ENCODE measurements at places on chromosomes 6 and 20. TPM values are rescaled to one million over a fixed set of nuclear protein-coding genes. Genes with fewer than 3 reads are reported as not detected.
A peak's percentile ranks its signal among the peaks of the same experiment; 100 is the strongest.

The TXLNB gene
- polyA plus RNA-seq, result 1.6 TPM

The FAXC gene
- 4.3 TPM for polyA plus RNA-seq

The RGS17 gene
- 2.4 TPM for polyA plus RNA-seq

The BEND3 gene
- 9.9 TPM for polyA plus RNA-seq

The DNAH8 gene
- 0.79 TPM for polyA plus RNA-seq

The BPIFA2 gene
- not detected for polyA plus RNA-seq

The EYS gene
- 0.50 TPM for polyA plus RNA-seq

DNA sequence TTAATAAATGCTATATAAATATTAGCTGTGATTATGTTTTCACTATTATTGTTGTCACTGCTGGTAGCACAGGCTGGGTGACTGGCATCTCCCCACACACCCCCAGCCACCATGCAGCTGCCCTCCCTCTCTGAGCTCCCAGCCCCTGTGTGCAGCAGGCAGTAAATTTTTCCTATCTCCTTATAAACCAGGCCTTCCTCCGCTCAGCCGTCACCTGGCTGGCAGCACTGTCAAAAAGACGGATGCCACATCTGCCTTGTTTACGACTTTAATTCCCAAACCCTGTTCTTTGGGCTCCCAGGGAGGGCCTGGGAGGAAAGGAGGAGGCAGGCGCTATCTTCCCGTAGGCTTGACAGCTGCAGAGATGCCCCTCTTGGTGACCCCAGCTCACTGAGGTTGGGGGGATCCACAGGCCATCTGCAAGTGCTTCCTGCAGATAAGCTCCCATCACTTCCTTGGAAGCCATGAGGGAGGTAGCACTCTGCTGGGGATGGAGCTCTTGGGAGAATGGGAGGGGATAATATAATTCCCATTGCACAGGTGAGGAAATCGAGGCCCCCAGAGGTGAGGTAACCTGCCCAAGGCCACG is 94.5 kb downstream of the GRM4 start:
- no peak for DNase-seq

DNA sequence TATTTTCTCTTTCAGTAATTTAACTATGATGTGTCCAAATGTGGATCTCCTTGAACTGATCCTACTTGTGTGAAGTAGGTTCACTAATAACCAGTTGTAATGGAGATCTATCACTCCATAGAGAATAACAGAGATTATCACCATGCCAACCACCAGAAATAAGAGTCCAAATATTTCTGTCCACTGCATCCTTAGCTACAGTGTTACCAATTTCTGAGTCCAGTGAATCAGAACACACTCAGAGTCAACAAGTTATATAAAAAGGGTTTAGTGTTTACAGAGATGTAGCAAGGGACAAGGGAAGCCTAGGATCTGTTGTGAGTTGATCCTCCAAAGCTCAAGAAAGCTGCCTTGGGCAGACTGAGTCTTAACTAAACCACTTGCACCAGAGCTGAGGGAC is 882.8 kb downstream of the TBC1D32 start:
- no peak for DNase-seq

DNA sequence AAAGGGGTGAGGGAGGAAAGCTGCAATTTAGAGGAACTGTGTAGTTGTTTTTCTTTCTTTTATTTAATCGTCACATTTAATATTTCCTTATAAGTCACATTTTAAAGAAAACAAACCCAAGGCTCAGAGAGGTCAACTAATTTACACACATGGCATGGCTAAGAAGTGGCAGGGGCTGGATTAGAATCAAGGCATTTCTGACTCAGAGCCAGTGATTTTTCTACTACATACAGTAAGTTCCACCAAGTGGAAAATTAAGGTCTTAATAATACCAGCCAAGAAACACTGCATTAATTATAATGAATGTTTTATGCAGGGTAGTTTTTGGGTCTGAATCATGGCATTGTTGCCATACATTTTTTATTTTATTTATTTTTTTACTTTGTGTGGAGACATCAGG is 607.7 kb upstream of the CITED2 start:
- DNase-seq, result no peak

DNA sequence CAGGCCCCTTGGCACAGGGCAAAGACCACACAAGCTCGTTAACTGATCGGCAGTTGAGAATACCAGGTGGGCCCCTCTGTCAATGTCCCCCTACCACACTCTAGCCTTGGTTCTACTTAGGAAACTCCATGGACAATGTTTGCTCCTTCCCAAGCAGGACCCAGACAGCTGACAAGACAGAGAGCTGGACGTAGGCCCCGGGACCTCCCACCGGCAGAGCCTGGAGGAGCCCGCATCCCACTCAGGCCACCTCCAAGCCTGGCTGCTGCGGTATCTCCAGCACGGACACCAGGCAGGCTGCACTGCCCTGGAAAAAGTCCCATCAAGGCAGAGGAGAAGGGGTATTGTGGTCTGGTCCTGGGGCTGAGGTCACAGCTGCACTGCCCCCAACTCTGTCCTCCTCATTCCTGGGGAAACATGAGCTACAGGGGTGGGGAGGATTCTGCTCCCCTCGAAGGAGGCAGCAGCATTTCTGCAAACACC is 6.2 kb upstream of the GRM4 start:
- DNase-seq, result no peak

DNA sequence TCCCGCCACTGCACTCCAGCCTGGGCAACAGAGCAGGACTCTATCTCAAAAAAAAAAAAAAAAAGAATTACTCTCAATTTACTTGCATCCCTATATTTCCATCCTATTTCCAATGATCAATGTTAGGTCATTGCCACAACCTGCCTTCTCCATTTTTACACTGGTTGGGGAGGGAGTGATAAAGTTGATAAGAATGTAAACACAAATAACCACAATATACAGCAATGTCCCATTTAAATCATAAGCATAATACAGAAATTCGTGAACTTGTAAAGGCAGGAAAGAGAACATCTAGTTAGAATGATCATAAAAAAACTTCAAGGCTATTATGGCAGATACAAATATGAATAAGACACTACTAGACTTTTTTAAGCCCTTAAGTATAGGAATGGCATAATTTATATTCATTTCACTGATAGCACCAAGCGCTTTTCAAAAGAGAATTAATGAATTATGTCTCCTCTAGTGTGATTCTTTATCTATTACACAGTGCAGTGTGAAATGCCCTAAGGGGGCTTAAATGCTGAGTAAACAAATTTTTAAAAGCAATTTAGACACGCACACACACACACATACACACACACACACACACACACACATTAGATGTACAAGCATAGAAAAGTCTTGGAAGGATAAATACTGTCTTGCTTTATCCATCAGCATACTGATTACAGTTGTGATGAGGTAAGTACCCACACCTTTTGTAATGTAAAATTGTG is 33.5 kb upstream of the RAB23 start:
- no peak for DNase-seq

GRCh38 chr6:87407561-87407900 is 241 bp upstream of the CFAP206 start:
- DNase-seq, result peak; percentile 45

- no peak for DNase-seq
Observed at GRCh38 chr6:66599541-66599940, 892.5 kb upstream of the EYS start.

- no peak for DNase-seq
Observed at GRCh38 chr6:2970034-2970685, 1.2 kb downstream of the SERPINB6 start.

- DNase-seq, result peak; percentile 22
Observed at GRCh38 chr6:34414999-34415858, 10.6 kb downstream of the RPS10 start.

- no peak for DNase-seq
Observed at GRCh38 chr6:83310046-83310445, 116.9 kb downstream of the RWDD2A start.

DNA sequence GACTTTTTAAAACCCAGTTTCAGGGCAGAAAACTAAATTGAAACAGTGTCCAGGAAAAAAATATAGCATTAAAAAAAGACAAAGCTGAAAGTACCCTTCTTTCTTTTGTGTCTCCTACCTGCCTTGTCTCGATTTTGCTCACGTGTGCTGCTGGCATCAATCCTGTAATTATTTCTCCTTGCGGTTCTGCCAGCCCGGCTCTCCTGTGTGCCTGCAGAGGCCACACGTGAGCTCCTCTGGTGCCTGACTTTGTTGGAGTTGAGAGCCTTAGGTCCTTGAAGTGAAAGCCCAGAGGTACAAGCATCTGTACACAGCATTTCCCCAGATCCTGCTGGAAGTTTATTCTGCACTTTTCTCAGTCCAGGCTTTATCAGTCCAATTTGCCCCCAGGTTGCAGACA is 36.5 kb downstream of the GHRH start:
- no peak for DNase-seq
